ENCODE measurements at places on chromosomes 1 and 21. TPM values are rescaled to one million over a fixed set of nuclear protein-coding genes. Genes with fewer than 3 reads are reported as not detected.

The C4BPB gene
- total RNA-seq: 1.8 TPM

The TEX38 gene
- total RNA-seq: not detected

The UAP1 gene
- total RNA-seq: 70.9 TPM

The KRTAP11-1 gene
- total RNA-seq: not detected

DNA sequence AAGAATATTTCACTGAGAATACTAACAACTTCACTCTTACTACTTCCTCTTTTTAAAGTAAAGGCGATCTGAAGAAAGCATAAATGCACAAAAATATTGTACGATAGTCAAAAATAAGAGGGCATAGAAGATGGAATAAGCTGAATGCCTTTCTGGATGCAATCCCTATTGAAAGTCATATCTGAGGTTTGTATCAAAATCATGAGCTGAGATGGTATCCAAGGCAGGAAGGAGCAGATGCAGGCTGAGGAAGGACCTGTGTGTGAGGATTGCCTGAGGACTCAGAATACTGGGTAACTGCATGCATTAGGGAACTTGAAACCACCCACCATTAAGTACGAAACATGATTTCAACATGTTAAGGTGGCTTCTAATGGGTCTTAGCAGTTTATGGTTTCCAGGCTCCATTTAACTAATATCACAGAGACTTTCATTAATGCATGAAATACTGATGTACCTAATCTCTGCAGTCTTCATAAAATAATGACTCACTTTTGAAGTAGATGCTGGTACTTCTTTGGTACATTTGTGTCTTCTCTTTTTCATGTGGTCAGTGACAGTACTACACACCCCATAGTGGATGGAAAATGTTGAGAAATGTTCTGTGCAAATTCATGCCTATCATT, 29.6 kb upstream of the RGS1 start:
- DNase-seq: no peak

DNA sequence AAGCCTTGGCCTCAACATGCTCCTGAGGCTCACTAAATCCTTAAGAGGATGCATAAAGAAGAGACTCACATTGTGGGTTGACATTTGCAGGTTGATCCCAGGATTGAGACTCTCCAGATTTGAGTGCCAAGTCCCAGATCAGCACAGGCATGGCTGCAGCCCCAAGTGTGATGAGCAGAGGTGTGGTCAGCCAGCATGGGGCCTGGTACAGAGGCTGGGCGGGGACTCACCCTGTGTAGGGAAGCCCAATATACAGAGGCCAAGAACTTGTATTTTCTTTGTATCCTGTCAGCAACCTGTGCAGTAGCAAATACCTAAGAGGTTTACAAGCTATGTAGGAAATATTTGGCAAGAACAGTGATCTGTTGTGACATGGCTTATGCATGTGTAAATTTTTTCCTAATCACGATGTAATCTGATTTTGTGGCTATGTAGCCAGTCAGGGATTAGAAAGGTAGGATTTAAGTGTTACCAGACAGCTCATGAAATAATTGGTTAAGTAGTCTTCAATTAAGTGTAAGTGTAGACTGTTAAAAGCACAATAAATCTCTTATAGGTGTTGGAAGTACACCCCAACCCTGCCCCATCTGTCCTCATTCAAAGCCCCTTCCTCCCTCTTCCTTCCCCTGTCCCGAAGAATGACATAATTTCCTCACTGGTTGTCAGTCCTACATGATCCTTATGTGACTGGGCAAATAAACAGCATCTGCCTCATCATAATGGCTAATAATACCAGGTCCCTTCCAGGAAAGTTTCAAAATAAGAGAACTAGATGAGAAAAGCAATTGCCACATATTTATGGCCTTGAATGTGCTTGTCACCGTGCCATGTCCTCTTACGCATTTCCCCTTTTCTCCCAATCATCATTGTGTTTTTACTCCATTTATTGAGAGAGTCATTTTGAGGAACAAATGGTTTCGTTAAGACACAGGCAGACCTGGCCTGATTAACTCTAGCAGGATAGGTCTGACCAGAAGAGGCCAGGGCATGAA, 120.9 kb downstream of the HLX start:
- no peak for DNase-seq

- no peak for DNase-seq
Measured at GRCh38 chr1:41479808-41480160, 4.7 kb downstream of the EDN2 start.

- DNase-seq: no peak
Measured at GRCh38 chr1:119075614-119076013, 64.8 kb downstream of the WARS2 start.

- DNase-seq: no peak
Measured at GRCh38 chr1:207646944-207647579, 2.1 kb downstream of the CR1L start.

Measured in sciatic nerve (tissue), 2 donors.